Activated T-helper 2 cell treated with anti-CD3 and anti-CD28 coated beads, Interferon-gamma antibody, Interleukin-2, Interleukin-4, amounts not matched to agents 10 μg/mL and 5 μg/mL and 100 μg/mL, durations not matched to agents 14 hours and 24 hours and 36 hours (primary cell): ENCODE measurements at places on chromosomes 4 and X. TPM values are rescaled to one million over a fixed set of nuclear protein-coding genes. Genes with fewer than 3 reads are reported as not detected.

DNA sequence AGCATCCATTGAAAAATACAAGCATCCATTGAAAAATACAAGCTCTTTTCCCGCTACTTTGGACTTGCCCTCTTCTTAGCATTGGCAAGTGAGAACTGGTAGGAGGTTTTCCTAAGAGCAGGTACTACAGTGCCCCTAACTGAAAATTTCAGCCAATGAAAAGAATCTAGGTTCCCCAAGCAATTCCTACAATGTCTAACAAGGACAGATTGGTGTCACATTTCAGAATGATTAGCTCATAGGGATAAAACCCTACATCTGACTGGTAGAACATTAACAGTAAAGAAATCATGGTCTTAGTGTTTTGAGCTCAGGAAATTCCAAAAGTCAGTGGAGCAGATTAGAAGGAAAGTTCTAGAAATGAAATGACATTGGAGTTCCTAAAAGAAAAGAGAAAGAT lies 68.6 kb upstream of the QRFPR start:
- no peaks in the 10 kb centered on the region for H3K4me1 ChIP-seq
- no peaks in the 10 kb centered on the region for H3K36me3 ChIP-seq
- H3K4me3 ChIP-seq: no peak overlapping the region

- no peaks in the 10 kb centered on the region for H3K27me3 ChIP-seq
- no peak overlapping the region for H3K27ac ChIP-seq
- DNase-seq: no peak
- no peaks in the 10 kb centered on the region for H3K36me3 ChIP-seq
Observed at GRCh38 chr4:8289151-8289750, 19.7 kb downstream of the HTRA3 start.

DNA sequence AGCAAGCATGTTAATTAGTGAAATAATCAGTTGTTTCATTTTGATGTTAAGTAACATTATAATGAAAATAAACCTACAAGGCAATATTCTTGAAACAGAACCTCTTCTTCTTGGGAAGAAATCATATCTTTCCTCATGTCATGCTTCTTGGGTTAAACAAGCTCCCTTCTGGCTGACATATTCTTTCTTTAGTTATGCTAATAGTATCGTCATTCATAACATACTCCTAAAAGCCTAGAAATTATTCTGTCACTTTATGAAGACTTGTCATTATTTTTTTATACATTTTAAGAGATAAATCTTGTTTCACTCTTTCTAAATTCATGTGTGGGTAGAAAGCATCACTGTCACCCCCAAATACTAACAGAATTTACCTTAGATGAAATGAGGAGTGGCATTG lies 1047.0 kb upstream of the GRID2 start:
- no peaks in the 10 kb centered on the region for H3K4me1 ChIP-seq
- H3K27me3 ChIP-seq: no peaks in the 10 kb centered on the region
- no peak overlapping the region for H3K4me3 ChIP-seq
- no peak overlapping the region for H3K27ac ChIP-seq
- no peaks in the 10 kb centered on the region for H3K36me3 ChIP-seq
- no peak for DNase-seq

DNA sequence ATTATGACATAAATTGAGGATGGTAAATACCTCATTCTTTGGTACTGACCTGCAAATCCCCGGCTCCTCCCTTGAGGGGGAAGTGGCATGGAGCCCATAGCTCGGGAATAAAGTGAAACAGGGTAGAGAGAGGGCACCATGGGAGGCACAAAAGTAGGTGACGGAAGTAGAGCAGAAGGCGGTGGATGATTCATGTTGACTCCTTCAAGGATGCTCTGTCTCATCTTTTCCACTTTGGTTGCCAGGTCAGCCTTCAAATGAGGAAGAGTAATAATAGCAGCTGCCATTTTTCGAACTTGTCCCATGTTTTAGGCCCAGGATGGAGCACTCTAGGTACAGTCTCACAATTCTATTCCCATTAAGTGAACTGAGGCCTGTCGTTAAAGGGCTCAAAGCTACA lies 41.4 kb upstream of the PHF8 start:
- no peak for DNase-seq
- no peak overlapping the region for H3K27ac ChIP-seq
- H3K4me1 ChIP-seq: no peaks in the 10 kb centered on the region
- H3K4me3 ChIP-seq: no peak overlapping the region
- H3K36me3 ChIP-seq: no peaks in the 10 kb centered on the region

DNA sequence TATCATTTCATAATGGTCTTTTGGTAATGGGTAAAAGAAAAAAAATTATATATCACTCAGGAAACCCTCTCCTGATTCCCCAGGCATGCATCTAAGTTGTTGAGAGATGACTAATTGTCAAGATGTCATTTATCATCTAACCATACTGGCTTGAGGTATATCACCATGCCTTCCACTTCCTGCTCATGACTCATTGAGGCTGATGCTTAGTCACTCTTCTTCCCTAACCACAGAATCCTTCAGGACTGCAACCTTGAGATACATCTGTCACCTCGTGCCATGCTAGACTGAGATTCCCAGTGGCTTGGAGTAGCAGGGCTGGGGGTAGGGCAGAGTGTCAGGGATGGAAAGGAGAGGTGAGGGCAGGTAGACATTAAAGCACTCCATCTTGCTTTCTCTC lies 782.5 kb upstream of the INTU start:
- H3K27ac ChIP-seq: no peak overlapping the region
- H3K4me3 ChIP-seq: no peak overlapping the region
- DNase-seq: no peak

DNA sequence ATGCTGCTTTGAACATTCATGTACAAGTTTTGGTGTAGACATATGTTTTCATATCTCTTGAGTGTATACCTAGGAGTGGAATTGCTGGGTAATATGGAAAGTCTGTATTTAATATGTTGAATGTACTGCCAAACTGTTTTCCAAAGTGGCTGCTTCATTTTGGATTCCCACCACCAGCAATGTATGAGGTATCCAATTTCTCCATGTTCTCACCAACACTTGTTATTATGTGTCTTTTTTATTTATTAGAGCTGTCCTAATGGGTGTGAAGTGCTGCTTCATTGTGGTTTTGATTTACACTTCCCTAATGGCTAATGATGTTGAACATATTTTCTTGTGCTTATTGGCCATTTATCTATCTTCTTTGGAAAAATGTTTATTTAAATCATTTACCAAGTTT lies 60.4 kb downstream of the BCOR start:
- no peak overlapping the region for H3K4me3 ChIP-seq
- no peaks in the 10 kb centered on the region for H3K27me3 ChIP-seq
- DNase-seq: no peak
- H3K36me3 ChIP-seq: no peaks in the 10 kb centered on the region
- H3K4me1 ChIP-seq: peaks cover 19% of the 10 kb centered on the region
- H3K27ac ChIP-seq: no peak overlapping the region

- DNase-seq: peak; percentile 73
- H3K4me1 ChIP-seq: peaks cover 45% of the 10 kb centered on the region
- peak overlapping the region; percentile 92 for H3K27ac ChIP-seq
- peaks cover 18% of the 10 kb centered on the region for H3K36me3 ChIP-seq
Observed at GRCh38 chrX:24479924-24480323, 14.8 kb downstream of the PDK3 start.

DNA sequence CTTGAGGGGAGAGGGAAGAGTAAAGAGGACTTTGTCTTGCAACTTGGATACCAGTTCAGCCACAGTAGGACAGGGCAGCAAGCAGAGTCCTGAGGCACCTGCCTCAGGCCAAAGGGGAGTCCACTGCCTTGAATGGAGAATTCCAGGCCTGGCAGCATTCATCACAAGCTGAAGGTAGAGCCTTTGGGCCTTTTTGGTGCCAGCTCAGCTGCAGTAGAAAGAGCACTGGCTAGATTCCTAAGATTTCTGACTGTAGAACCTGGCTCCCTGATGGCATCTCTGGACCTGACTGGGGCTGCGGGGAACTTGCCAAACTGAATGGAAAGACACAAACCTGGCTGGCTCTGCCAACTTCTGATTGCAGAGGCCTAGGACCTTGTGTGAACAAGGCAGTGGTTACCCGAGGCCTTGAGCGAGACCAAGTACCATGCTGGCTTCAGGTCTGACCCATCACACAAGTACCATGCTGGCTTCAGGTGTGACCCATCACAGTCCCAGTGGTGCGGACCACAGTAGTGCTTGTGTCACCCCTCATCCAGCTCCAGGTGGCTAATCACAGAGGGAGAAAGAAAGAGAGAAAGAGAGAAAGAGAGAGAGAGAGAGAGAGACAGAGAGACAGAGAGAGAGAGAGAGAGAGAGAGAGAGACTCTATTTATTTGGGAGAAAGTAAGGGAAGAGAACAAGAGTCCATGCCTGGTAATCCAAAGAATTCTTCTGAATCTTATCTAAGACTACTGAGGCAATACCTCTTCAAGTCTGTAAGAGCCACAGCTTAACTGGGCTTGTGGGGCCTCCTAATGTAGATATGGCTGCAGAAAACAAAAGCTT lies 137.6 kb upstream of the SPIN4 start:
- no peak overlapping the region for H3K27ac ChIP-seq
- H3K36me3 ChIP-seq: no peaks in the 10 kb centered on the region
- no peaks in the 10 kb centered on the region for H3K27me3 ChIP-seq
- DNase-seq: no peak
- H3K4me1 ChIP-seq: no peaks in the 10 kb centered on the region

DNA sequence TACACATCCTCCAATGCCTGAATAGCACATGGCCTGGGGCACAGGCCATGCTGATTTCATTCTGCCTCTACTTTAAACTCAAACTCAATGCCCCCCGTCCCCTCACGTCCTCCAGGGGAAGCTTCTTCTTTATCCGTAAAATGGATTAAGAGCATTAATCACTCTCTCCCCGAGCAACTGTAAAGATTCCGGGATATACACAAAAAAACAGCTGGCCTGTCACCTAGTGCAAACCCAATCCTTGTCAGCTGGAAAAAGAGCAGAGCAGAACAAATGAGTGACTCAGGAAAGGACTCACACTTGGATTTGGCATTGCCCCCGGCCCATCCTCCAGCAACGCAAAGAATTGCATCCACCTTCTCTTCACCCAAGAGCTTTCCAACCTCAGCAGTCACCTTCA lies 7.8 kb downstream of the QDPR start:
- H3K27ac ChIP-seq: no peak overlapping the region
- peaks cover 23% of the 10 kb centered on the region for H3K4me1 ChIP-seq
- peaks cover 67% of the 10 kb centered on the region for H3K36me3 ChIP-seq
- no peaks in the 10 kb centered on the region for H3K27me3 ChIP-seq
- no peak overlapping the region for H3K4me3 ChIP-seq
- DNase-seq: no peak

DNA sequence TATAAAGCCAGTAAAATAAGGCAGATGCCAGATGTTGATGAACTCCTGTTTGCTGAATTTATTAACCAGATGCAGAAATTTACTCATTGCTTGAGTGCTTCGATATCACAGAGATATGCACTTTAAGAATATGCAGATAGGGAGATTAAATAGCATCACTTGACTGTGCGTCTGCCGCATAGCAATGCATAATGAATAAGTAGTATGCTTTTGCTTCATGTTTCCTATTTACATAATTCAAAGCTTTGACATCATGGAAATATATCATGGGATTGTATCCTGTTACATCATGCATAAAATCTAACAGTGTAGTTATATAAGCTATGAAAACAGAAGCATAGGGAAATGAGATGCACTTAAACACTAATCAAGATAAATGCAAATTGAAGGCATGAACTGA lies 45.9 kb downstream of the VEGFC start:
- no peak overlapping the region for H3K4me3 ChIP-seq
- H3K27me3 ChIP-seq: no peaks in the 10 kb centered on the region
- no peak overlapping the region for H3K27ac ChIP-seq

DNA sequence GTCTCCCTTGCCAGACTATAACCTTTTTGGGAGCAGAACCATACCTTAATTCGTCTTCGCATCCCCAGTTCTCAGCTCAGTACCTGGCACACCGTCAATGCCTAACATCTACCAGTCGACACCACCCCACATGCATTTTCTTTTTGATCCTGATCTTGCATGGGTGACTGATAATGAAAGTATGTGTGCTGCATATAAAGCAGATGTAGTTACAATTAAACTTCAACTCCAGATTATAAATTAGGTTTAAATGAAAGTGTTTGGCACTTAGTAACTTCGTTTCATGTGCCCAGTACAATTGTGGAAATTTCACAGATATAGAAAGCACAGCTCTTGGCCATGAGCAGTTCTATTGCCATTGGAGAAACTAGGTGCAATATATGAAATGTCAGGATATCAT lies 8.8 kb upstream of the NKX6-1 start:
- H3K27ac ChIP-seq: no peak overlapping the region
- H3K4me1 ChIP-seq: no peaks in the 10 kb centered on the region
- peaks cover 35% of the 10 kb centered on the region for H3K27me3 ChIP-seq
- H3K36me3 ChIP-seq: no peaks in the 10 kb centered on the region
- H3K4me3 ChIP-seq: no peak overlapping the region

DNA sequence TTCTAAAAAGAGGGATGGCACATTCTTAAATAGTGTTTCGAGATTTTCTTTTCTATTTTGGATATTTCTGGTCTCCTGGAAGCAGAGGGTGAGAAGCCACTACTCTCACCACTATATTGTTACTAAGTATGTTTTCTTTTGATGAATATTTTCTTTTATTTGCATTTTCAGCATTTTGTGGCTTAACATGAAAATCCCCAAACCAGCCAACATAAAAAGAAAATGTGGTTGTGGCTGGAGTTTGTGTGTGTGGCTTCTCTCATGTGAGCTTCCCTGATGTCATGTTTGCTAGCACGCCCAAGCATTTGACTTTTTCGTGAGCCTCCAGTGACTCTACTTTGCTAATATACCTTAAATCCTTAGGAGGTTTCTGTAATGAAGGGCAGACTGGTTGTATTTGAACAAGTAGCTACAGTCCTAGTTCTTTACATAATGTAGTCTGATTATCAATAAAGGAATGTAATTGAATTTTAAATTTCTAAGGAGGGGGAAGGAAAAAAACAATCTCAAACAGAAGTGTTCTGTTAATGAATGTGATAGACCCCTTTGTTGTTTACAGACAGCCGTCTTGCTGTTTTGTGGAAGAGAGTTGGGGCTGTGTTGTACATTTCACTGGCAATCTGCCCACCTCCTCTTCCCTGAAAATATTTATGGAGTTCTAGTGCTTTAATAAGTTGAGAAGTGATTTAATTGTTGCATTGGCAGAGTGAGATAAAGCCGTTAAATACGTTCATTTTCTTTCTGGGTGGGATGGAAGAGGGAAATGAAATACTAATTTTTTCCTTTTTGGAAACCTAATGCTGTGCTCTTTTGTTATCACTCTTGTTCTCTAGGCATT lies 114.6 kb downstream of the ARHGAP10 start:
- peaks cover 16% of the 10 kb centered on the region for H3K4me1 ChIP-seq
- no peaks in the 10 kb centered on the region for H3K27me3 ChIP-seq
- no peak overlapping the region for H3K27ac ChIP-seq

DNA sequence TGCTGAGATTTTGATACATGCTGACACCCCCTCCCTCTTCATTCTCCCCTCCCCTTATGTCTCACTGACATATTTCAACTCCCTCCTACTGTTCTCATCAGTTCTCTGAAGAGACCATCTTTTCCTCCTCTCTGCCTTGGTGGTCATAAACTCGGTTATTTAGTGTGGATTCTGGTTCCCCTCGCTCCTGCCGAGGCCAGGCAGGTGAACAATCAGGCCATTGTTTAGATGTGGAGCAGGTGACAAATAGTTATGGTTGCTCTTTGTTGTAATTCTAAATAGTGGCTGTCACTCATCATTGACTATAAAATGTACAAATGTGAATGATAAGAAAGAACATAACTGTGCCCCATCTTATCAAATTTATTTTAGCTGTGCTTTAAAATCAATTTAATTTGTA lies 324.6 kb downstream of the BCOR start:
- H3K36me3 ChIP-seq: no peaks in the 10 kb centered on the region
- peaks cover 46% of the 10 kb centered on the region for H3K4me1 ChIP-seq
- no peak for DNase-seq
- H3K27me3 ChIP-seq: no peaks in the 10 kb centered on the region
- peak overlapping the region; percentile 56 for H3K4me3 ChIP-seq

The TMEM154 gene
- 10.3 and 12.1 TPM in 2 replicates for total RNA-seq

The WNK3 gene
- 0.05 TPM in 2 replicates for total RNA-seq

The PRDM5 gene
- total RNA-seq: 0.18 TPM in 1 of 2 replicates, not detected in the other

The SSX1 gene
- total RNA-seq: not detected in 2 replicates

The FOXO4 gene
- total RNA-seq: 10.6 and 11.6 TPM in 2 replicates

The PAGE5 gene
- not detected in 2 replicates for total RNA-seq
